ENCODE measurements at places on chromosomes 7 and 10. TPM values are rescaled to one million over a fixed set of nuclear protein-coding genes. Genes with fewer than 3 reads are reported as not detected.

UPP1 gene
- total RNA-seq = 6.1 TPM

VWA2 gene
- total RNA-seq = 18.3 TPM

GALNT17 gene
- total RNA-seq = 10.4 TPM

HKDC1 gene
- 11.1 TPM for total RNA-seq

ZCWPW1 gene
- 5.6 TPM for total RNA-seq

VPS37D gene
- 1.3 TPM for total RNA-seq

DNAJC2 gene
- total RNA-seq = 21.6 TPM

HOGA1 gene
- 2.3 TPM for total RNA-seq

HOXA3 gene
- 10.7 TPM for total RNA-seq

OTUD1 gene
- total RNA-seq = 24.9 TPM

AKR1C2 gene
- total RNA-seq = 56.6 TPM

NFE2L3 gene
- 4.9 TPM for total RNA-seq

LYZL2 gene
- total RNA-seq = not detected

SPRN gene
- 0.34 TPM for total RNA-seq

PNLIP gene
- 2.9 TPM for total RNA-seq

ASZ1 gene
- total RNA-seq = 0.06 TPM

BAMBI gene
- total RNA-seq = 28.3 TPM

ARMS2 gene
- not detected for total RNA-seq

CFAP70 gene
- total RNA-seq = 11.2 TPM

CHCHD2 gene
- total RNA-seq = 301 TPM

GTF2IRD1 gene
- total RNA-seq = 24.1 TPM

Data from lung (tissue), 17 donors.